ENCODE measurements at places on chromosomes 2 and 18. TPM values are rescaled to one million over a fixed set of nuclear protein-coding genes. Genes with fewer than 3 reads are reported as not detected.

CENPA gene
- 2.0 TPM for total RNA-seq

OTOS gene
- not detected for total RNA-seq

OLA1 gene
- total RNA-seq, result 36.9 TPM

TCF23 gene
- total RNA-seq, result not detected

RGPD4 gene
- total RNA-seq, result not detected

DUSP2 gene
- 566 TPM for total RNA-seq

TNFAIP6 gene
- total RNA-seq, result not detected

OTOF gene
- 2.3 TPM for total RNA-seq

SERPINB2 gene
- not detected for total RNA-seq

MYOM1 gene
- total RNA-seq, result 1.4 TPM

NCKAP5 gene
- total RNA-seq, result not detected
